ENCODE measurements at places on chromosomes 5 and 9.
A peak's percentile ranks its signal among the peaks of the same experiment; 100 is the strongest.

GRCh38 chr5:74575741-74576538, 64.6 kb downstream of the ENC1 start:
- peak; percentile 81 for DNase-seq

- no peak for DNase-seq
Measured at GRCh38 chr5:37859805-37860204, 20.0 kb upstream of the GDNF start.

DNA sequence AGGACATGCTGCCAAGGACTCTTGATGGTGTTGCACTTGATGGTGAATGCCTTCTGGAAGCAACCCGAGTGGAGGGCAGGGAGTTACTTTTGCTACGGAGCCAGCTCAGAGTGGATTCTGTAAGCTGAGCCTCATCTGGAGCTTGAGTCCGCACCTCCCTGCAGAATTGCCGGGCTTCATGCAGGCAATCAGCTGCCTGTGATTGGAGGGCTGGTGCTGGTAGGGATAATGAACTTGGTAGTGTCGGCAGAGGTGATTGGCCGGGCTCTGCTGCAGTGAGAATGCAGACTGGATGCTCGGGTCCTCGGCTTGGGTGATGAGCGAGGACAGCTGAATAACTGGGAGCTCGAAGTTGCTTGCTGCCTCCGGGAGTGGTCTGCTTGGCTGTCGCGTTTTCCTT, 23.1 kb downstream of the SLC25A25 start:
- no peak for DNase-seq

DNA sequence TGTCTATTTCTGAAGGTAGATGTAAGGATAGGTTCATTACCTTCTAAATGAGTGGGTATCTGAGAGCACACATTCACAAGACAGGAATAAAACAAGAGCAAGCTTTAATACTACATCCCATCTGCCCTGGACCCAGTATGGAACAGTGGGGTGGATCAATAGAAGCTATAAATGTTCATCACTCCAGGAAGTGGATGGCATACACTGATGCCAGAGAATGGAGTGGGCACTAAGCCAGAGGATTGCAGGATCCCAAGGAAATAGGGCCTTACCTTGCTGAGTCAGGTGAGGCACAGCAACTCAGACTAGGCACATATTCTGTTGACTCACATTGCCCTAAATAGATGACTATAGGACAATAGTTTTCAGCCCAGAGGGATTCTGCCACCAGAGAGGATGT, 21.3 kb upstream of the COX7C start:
- DNase-seq, result no peak

- no peak for DNase-seq
Measured at GRCh38 chr5:74442466-74442865, 198.1 kb downstream of the ENC1 start.
